ENCODE measurements at places on chromosomes 3 and 15. TPM values are rescaled to one million over a fixed set of nuclear protein-coding genes. Genes with fewer than 3 reads are reported as not detected.

DNA sequence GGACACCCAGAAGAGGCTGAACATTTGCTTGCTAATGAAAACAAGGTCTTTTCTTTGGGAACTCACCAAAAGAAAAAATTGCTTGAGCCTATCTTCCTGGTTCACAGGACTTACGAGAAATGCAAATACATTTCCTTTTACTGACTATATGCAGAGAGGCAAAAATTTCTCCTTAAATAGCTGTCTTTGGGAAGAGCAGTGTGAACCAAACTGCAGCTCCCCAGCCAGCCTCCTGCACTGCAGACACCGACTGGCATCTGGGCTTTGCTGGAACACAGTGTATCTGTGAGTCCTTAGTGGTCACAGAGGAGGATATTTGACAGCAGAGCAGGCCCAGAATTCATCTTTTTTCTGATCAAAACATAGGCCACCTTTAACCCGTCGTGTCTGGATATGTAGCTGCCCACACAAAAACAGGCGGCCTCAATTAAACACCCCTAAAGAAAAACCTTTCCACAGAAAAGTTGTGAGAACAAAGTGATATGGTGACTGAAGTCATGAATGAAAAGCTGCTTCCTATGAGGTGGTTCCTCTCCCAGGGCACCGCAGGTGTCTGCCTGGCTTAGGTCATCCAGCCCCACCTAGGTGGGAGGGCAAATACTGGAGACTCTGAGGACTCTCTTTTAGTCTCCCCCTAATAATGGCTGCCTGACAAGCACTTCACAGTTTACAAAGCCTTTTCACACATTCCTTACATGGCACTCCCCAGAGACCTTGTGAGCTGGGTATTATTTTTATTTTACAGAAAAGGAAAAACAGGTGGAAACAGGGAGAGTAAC lies 46.1 kb upstream of the TMEM158 start:
- no peak for DNase-seq

Gene RYR3
- total RNA-seq: 7.4 TPM

Gene MED12L
- total RNA-seq: 7.8 TPM

Gene NUP210
- total RNA-seq: 2.4 TPM

DNA sequence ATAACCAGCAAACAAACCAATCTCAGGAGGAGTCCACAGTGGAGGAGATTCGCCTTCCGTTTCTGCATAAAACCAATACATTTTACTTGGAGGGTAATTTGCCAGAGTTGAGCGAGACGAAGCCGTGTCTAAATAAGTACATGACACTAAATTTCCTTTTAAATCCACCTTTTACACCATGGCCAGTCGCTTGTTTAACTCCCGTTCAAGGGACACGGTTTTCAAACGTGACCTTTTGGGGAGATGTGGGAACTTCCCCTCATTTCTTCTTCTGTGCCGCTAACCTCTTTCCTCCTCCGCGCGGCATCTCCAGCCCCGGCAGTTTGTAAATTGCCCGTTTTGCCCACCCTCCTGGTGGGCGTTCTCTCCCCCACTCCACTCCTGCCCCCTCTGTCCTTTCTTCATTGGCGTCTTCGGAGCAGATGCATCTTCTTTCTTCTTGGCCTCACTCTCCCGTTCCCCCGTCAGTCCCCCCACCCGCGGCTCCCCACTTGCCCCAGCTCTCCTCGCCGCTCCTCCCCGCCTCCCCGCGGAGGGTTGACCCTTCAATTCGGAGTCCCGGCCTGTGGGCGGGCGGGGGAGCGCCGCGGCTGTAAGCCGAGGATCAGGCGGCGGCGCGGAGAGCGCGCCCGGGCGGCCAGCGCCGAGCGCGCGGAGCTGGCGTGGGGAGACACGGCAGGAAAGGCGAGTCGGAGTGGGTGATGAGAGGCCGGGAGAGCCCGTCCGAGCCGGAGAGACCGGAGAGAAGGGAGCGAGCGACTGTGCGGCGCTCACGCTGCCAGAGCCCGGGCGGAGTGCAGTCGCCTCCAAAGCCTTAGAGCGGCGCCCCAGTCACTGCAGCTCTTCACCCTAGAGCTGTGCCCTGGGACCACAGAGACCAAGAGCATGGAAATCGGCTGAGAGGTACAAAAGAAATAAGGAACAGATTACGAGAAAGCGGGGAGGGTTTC lies at the start of gene NLGN1:
Gene NLGN1, plus strand, starts transcription at position 584 of the 950 bp plus-strand sequence.
- DNase-seq: peak; percentile 79

DNA sequence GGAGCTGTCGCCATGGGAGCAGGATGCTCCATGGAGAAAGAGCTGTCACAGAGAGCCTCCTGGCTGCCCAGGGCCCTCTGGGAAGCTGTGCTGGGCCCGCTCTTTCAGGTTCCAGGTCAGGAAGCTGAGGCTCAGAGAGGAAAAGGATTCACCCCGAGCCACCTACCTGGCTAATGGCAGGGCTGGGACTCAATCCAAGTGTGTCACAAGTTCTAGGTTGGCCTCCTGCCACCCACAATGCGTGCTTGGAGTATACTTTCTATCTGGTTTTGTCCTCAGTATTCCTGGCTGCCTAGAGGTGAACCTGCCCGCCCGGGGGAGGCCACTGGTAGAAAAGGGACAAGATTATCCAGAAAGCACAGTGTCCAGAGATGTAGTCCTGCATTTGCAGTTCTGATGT lies 23.6 kb downstream of the FAH start:
- DNase-seq: no peak

DNA sequence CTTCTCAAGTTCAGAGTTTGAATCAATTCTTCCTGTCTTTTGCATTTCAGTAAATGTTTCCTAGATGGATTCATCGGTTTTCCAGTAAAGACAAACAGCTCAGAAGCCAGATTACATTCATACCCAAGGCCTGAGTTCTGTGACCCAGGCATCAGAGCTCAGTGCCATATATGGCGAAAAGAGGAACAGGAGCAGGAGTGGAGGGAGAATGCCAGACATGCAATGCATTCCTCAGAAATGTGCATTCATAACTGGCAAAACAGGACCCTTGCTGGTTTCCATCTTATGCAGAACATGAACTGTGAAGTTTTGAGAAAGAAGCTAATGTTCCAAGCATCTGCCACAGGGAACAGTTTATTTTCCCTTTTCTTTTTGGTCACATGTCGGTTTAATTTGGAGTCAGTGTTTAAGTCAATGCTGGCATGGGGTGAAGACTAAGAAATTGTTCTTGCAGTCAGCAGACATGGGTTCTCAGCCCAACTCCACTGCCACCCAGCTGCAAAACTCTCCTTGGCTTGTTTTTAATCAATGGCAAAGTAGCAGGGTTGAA lies 116.5 kb downstream of the LPP start:
- DNase-seq: no peak

Gene HSPBAP1
- 18.6 TPM for total RNA-seq

Gene NR2E3
- total RNA-seq: 0.69 TPM

All from glutamatergic neuron (in vitro differentiated cells).